ENCODE measurements at places on chromosomes 1 and 21.

DNA sequence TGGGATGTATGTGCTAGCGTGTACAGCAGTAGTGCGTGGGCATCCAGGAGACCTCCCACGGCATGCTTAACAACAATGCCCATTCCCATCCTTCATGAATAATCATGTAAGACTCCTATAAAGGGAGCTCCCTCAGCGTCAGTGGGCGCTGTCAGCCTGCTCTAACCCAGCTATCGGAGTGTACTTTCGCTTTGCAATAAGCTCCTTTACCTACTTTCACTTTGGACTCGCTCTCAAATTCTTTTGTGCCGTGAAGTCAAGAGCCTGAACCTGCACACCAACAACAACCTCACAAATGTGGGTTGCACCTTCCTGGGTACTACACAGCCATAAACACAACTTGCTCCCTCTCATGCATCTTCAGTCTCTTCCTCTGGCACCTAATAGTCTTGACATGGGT is 114.8 kb upstream of the PAXBP1 start:
- no peak for DNase-seq

DNA sequence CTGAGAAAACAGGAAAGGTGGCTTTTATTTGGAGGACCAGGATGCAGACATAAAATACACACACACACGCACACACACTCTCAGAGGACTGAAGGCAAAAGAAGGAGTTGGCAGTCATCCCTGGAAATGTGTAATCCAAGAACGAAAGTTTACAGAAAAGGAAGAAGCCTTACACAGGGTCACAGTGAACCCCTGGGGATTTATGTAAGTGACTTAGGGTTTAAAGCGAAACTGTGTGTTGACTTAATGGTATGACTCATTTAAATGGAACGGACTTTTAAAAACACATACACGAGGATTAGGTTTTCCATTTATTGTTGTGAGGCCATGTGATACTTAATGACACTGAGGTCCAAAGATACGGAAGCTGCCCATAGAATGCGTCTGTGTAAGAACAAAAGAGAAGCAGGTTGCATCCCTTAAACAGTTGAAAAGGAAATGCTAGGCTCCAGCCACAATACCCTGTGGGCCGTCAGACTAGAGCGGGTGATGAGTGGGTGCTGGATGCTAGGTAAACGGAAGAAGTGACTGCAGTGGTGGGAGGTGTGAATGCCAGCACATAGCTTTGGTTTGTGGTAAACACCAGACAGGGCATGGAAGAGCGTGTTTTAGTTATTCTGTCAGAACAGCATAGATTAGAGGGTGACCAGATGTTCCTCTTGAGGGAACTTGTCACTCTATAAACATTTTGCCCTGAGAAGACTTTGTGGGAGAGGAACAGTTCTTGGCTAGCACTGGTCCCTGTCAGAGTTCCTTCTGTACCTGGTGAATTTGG is 21.6 kb upstream of the BCL10 start:
- peak; percentile 45 for DNase-seq

- no peak for DNase-seq
These were observed 44.8 kb upstream of the SGIP1 start for GRCh38 chr1:66489151-66489550.

- DNase-seq, result no peak
These were observed 107.3 kb downstream of the HMGB4 start for GRCh38 chr1:33971018-33971710.

DNA sequence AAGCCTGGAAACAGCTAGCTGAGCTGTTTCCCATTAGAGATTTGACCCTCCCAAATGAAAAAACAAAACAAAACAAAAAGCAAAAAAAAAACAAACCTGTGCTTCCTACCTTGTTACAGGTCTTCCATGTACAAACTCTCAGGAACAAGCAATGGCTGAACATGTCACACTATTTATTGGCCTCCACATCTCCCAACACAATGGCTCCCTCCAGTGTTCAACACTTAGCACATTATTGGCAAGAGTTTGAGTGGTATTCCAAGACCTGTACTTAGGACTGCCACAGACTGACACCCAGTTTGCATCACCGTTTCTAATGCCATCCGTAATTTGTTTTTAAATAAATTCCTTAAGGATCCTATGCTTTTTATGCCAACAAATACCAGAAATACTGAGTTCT is 195.0 kb upstream of the OLFM3 start:
- DNase-seq, result no peak

- no peak for DNase-seq
These were observed 30.7 kb downstream of the SDCCAG8 start for GRCh38 chr1:243286409-243287122.

- DNase-seq, result no peak
These were observed 9.9 kb upstream of the TDRD10 start for GRCh38 chr1:154492115-154492514.

- no peak for DNase-seq
These were observed 252.9 kb downstream of the KCNT2 start for GRCh38 chr1:196355206-196355786.

DNA sequence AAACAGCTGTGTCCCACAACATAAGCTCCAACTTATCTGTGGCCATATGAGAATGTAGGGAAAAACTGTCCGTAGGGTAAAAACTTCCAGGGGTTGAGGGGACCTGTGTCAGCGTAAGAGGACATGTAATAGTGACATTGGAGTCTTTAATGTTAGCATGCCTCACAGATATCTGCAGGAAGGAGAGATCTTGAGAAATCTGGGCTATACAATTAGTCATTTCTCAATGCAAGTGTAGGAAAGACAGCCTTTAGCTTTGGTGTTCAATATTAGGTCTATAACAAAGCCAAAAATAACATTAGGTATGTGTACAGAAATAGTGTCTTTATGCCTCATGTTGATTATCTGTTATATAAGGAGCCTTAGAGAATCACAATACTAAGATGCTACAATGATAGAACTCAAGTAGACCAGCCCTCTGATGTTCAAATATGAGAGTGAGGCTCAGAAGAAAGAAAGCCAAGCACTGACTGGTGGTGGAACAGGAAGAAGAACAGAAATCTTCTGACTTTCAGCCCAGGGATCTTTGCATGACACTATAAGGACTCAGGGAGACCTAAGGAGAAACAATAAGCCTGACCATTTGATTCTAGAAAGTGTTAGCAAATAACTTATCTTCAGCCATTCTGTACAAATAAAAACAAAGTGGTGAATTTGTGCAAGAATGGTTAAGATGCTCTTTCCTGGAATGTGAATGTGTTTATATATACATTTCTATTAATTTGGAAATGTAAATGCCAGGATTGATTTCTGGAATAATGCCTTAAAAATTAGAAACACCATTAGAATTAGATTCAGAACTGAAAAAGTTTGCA is 152.6 kb downstream of the ZC3H11B start:
- DNase-seq, result no peak

- no peak for DNase-seq
These were observed 50.6 kb downstream of the ROR1 start for GRCh38 chr1:63824451-63824850.

- DNase-seq, result no peak
These were observed 28.7 kb upstream of the DISP1 start for GRCh38 chr1:222786121-222786520.

DNA sequence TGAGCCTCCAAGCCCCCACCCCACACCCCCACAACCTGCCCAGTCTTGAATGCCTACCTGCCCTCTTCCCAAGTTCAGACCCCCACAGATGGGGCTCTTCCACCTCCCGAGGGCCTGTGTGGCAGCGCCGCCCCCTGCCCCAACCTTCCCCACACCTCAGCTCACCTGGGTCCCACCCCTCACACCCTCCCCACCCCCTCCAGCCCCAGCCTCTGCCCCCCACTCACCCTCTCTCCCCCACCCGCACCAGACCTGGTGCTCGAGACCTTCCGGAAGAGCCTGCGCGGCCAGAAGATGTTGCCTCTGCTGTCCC is 9.2 kb downstream of the TNFRSF18 start:
- DNase-seq, result no peak

DNA sequence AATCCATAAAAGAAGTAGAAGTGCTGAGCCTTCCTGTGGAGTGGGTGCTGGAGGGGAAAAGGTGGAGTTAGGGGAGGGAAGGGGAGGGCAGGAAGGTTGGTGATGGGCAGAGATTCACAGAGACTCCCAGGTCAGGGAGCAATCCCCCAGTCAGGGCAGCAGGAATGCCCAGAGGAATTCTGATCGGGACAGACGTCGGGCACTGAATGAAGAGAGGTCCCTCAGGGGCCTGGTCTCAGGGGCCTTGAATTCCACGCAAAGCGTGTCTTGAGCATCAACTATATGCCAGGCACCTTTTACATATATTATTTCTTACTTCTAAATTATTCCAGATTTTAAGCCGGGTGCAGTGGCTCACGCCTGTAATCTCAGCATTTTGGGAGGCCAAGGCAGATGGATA is 7.2 kb upstream of the PADI1 start:
- DNase-seq, result no peak

DNA sequence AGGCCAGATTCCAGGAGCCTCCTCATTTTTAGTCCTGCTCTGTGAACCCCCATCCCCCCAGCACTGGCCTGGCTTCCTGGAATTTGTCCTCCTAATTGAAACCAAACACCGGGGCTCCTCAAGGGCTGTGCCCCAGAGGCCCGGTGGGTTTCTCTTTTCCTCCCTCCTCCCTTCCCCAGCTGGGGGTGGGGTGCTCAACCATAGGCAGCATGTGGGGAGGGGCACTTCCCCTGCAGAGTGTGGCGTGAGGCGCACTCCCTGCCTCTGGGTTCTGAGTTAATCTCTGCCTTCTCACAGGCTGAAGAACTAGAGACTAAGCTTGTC is 67.5 kb upstream of the ACOT11 start:
- DNase-seq, result no peak

GRCh38 chr1:115524236-115524635 is 117.5 kb upstream of the VANGL1 start:
- no peak for DNase-seq

- DNase-seq, result no peak
These were observed 193.0 kb downstream of the URB2 start for GRCh38 chr1:229819091-229819490.

- DNase-seq, result no peak
These were observed 45.3 kb downstream of the NFASC start for GRCh38 chr1:204915861-204916495.

GRCh38 chr21:16797966-16798365 is 714.9 kb upstream of the CXADR start:
- no peak for DNase-seq

DNA sequence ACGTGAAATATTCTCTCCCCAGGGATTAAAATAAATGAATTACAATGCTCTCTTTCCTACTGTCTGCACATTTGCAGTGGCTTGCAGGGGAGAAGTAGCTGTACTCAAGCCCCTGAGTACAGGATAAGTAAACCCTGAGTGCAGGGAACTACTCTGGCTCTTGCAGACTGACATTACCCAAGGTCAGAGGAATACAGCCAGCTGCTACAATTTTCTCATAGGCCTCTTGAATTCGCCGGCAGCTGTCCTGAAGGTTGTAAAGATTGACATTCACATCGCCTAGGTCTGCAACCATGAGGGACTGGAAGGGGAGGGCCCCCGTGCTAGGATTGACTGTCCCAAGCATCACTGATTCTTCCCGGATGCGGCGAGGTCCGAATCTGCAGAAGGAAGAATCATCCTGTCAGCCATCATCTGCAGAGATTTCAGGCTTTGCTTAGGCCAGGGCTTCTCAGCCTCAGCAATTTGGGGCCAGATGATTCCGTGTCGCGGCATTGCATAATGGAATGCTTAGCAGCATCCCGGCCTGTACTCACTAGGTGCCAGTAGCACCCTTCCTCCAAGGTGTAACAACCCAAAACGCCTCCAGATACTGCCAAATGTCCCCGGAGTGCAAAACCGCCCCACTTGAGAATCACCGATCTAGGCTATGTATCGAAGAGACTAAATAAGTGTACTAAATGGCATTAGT is 1.7 kb downstream of the AGMAT start:
- DNase-seq, result no peak

- no peak for DNase-seq
These were observed 61.5 kb upstream of the GJA5 start for GRCh38 chr1:147821883-147822282.

DNA sequence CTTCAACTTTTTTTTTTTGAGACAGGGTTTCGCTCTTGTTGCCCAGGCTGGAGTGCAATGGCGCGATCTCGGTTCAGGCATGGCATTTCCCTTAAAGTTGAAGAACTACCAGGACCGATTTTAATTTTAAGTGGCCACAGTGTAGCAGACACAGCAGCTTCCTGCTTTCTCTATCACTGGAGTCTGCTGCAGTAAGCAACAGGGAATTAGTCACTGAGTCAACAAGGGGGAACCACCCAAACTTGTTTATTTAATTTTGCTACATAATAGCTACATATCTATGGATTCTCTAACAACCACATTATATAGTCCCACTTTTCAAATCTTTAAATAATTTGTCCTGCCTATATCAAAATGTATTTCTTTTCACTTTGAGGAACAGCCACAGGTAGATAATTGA is 12.5 kb upstream of the TNNI3K start:
- DNase-seq, result no peak

DNA sequence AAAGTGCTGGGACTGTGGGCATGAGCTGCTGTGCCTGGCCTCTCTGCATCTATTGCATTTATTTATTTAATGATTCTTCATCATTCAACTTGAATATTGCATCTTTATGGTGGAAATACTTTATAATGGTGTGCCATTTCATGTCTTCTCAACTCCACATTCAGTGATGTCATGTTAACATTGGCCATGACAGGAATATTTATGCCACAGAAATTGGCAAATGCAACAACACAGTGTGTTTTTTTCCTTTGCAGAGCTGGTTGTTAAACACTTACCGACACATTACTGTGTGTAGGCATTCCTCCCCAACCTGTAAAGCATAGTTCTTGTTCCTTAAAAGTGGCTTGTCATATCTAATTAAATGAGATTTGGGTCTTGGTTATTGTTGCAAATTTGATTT is 57.4 kb upstream of the WDR26 start:
- DNase-seq, result no peak

DNA sequence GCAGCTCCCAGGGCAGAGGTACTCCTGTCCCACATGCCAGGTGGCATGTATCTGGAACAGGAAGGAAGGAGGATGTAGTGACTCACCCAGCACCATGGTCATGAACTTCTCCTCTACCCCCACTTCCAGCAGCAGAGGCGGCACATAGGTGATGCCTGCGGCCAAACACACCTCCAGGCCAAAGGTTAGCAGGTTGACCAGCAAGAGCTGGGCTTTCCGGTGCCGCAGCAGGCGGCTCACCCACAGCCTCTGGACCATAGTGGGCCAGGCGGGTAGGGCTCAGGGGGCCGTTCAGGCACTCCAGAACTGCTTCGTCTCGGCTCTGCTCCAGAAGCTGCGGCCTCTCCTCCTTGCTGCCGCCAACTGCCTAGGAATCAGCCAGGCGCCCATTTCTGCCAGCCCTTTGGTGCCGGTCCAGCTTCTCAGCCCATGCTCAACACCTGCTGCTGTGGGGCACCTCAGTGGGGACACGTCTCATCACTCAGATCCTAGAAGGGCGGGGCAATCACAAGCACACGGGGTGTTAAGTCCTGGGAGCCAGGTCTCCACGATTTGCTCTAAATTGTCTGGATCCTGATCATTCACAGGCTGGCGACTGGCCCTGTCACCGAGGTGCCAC is 15.8 kb downstream of the SLC45A3 start:
- no peak for DNase-seq

- peak; percentile 31 for DNase-seq
These were observed 51.0 kb downstream of the SMYD2 start for GRCh38 chr1:214331827-214332423.

DNA sequence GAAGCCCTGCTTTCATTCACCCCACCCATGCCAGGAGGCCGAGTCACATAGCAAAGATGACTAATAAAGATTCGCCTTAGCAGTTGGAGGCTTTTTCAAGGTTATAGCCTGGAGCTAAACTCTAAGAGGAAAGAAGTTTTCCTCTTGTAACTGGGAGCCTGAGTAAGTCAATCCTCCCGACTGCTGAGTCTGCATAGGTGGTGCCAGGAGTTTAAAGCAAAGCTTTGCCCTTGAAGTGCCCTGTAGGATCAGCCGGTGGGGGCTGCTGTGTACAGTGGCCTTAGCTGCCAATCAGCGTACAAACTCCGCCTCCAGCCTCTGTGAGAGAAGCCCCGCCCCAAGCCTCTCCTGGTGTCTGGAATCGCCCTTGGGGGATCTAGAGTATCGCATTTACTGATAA is 147.5 kb upstream of the SPATA6 start:
- no peak for DNase-seq
